ENCODE measurements at places on chromosomes 2 and 18.

GRCh38 chr2:112481528-112482233 is at the start of gene TTL:
Gene TTL, plus strand, starts transcription at chr2:112482156. Its CDS starts 189 bp downstream, at chr2:112482345.
- DNase-seq: peak; percentile 71

GRCh38 chr2:75222527-75222926 is 23.2 kb upstream of the TACR1 start:
- no peak for DNase-seq

- DNase-seq: no peak
Measured at GRCh38 chr2:84723831-84724230, 157.1 kb downstream of the TRABD2A start.

- DNase-seq: no peak
Measured at GRCh38 chr2:158242280-158242679, 140.6 kb downstream of the UPP2 start.

DNA sequence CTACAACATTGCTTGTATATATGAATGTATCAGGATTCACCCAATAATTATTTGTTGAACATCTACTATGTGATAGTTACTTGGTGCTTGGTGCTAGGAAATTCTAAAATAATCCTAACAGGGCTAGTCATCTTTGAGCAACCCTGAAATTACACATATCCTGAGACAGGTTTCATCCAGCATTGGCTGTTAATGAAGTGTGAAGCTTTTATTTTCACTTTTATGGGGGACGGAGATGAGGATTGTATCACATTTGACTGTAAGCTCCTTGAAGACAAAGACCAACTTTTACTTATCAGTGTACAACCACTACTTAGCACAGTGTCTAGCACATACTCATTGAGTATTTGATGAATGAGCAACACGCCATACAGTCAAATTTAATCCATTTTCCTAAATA is 6.8 kb upstream of the GALM start:
- no peak for DNase-seq

GRCh38 chr2:231684314-231685223 is 23.8 kb upstream of the PTMA start:
- no peak for DNase-seq

DNA sequence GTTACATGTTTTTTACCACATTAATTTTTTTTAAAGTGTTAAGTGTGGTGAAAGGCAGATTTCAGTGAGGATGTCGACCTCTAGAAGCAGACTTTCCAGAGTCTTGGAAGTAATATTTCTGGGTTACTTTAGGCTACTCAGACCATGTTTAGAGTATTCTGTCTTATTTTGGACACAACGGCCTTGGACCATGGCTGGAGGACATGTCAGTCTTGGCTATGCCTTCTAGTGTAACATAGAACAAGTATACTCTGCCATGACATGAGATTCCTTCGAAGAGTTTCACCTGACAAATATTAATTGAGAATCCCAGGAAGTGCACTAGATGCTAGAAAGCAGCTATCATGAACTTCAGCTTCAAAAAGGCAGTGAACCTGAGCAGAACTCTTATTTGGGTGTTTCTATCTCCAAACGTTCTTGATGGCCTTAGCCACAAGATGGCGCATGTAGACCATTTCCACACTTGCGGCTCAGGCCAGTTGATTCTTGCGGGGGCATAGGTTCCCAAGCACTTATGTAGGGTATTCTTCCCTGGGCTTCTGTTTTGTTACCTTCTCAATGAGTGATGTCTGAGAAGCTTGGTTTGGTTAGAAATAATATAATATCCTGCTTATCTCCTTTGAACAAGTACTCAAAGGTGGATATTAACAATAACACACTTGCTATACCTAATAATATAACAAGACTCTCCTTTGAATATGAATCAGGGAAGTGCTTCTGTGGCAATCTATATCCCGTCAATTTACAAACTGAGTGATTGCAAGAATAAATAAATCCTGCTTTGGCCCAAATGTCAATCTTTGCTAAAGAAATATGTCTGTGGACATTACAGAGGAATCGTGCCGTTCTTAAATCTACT is 62.0 kb downstream of the CACNB4 start:
- peak; percentile 66 for DNase-seq

DNA sequence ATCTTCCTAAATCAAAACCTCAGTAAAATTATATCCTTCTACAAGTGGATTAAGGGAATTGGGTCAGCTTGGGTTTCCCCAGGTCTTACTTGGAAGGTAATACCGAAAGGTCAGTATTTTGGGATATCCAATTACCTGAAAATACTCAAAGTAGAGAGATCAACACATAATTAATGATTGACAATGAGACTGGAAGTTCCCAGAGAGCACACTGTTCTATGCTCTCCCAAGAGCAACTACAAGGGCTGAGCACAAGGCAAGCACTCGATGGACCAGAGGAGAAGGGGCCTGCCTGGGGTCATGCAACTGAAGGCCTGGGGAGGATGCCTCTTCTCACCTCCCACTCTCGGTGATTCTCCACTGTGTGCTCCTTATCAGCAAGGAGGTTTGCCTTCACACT is 159.2 kb upstream of the ACAA2 start:
- DNase-seq: no peak

DNA sequence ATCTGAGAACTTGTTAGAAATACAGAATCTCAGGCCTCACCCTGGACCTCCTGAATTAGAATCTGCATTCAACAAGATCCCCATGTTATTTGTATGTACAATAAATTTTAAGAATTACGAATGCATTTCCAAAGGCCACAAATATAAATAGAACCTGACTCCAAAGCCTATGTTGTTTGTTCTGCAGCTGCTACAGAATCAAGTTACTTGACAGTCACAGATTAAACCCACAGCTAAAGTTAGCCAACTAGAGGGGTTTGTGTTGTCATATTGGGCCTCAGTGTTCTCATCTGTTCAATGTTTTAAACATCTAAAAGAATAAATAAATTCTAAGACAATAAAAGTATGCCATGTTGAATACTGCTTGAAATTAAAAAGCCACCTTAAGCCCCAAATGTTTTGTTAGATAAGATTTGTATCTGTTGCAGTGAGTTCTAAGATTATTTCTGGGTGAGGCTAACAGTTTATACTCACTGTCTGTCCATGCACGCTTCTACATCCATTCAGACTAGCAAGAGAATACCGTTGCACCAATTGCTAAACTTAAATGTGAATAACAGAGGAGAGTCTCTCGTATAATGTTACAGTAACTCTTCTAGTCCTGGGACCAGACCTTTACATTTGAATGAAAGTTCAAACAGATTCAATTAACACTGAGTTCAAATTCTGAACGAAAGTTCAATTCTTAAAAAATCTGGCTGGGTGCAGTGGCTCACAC is 200.4 kb downstream of the MEMO1 start:
- no peak for DNase-seq

DNA sequence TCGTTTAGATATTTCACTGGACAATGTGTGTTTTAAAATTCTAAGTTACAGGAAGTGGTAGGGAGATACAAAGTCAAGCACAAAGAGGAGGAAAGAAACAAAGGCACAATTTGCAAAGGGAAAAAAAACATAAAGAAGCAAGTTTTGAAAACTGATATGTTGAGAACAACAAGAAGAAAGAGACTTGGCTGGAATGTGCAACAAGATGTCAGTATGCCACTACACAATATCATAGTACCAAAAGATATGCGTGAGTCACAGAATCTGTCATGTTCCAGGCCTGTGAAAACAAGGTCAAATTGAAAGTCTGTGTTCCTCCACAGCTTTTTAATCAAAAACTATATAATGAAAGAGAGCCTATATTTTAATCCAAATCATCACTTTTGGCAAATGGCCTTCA is 12.0 kb downstream of the EXOC6B start:
- DNase-seq: no peak

DNA sequence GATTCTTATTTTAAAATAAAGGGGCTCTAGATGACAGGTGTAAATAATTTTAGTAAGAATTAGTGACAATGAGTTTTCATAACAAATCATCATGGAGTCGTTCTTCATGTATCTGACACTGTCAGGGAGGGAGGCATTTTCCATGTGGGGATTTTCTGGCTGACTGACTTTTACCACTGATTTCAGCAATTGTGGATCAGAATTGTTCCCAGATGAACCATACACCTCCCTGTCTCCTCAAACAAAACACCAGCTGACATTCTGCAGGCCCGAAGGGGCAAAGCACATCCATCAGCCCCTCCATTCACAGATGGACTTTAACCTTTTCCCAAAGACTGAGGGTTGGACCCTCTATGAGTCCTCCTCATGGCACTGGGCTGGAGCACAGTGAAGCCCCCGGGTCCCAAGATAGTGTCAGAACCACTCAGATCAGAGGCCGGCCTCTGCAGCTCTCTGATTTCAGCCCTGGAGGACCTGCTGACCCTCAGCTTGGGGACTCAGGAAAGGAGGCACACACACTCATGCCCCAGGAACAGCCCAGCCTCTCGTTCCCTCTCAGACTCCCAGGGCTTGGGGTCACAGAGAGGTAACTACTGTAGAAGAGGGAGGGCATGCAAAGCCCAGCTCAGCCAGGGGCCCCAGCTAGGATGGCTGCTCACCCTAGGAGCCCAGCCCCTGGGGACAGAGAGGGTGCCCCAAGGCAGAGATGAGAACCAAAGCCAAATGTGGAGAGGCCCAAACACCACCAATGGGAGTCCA is 43.2 kb upstream of the LOXHD1 start:
- no peak for DNase-seq

DNA sequence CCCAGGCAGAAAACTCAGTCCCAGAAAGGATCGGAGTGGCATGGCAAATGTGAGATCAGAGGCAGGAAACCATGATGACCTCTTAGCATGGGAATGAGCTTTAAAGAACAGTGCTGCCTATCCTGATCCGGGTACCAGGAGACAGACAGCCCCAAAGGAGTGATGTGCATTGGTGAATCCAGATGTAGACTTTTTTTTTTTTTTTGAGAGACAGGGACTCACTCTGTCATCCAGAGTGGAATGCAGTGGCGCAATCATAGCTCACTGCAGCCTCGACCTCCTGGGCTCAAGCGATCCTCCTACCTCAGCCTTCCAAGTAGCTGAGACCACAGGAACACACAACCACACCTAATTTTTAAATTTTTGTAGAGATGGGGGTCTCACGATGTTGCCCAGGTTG is 122.7 kb downstream of the VAPA start:
- DNase-seq: no peak

DNA sequence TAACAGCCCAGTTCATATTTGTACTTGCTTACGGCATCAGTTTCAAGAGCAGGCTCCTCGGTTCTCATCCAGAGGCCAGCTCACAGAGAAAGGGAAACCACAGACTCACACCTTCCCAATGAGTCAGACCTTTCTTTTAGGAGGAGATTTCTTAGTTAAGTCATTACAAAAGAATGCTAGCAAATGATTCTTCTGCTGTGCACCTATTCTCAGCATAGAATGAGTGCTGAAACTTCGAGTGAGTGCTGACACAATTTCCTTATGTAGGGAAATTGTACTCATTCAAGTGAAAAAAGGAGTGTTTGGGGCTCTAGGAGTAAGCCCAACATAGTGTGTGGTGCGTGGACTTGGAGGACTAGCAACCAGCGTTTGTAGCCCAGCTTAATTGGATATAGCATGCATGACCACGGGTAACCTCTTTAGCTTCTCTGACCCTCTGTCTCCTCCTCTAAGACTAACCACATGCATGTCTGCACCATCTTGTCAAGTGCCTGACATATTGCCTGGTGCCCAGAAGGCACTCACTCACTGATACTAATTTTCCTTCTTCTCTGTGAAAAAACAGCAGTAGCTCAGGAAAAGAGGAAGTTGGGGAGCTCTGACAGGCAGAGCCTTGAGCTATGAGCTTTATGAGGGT is 87.0 kb downstream of the ALPK2 start:
- peak; percentile 39 for DNase-seq

GRCh38 chr2:58138396-58139030 is 91.9 kb downstream of the VRK2 start:
- no peak for DNase-seq

DNA sequence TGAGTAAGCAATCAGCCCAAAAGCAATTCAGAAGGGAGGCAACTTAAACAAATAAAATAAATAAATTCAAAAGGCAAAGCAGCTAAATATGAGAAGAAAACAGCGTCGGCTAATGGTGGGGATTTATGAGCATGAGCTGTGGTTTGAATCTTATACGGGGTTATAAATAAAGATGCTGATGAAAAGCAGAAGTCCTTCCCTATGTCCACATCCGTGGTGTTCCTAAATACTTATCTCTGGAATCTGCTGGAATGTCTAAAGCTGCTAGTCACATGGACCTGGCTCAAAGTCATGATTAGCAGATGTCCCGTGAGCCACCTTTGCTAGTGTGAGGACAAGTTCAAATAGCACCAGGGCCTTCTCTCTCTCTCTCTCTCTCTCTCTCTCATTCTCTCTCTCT is 33.8 kb downstream of the SMIM21 start:
- DNase-seq: no peak
